ENCODE measurements at places on chromosomes 2 and 18.

GRCh38 chr2:74881626-74882298, 47.8 kb downstream of the HK2 start:
- DNase-seq: no peak

GRCh38 chr2:9975805-9976447, 24.4 kb downstream of the GRHL1 start:
- peak; percentile 95 for DNase-seq

DNA sequence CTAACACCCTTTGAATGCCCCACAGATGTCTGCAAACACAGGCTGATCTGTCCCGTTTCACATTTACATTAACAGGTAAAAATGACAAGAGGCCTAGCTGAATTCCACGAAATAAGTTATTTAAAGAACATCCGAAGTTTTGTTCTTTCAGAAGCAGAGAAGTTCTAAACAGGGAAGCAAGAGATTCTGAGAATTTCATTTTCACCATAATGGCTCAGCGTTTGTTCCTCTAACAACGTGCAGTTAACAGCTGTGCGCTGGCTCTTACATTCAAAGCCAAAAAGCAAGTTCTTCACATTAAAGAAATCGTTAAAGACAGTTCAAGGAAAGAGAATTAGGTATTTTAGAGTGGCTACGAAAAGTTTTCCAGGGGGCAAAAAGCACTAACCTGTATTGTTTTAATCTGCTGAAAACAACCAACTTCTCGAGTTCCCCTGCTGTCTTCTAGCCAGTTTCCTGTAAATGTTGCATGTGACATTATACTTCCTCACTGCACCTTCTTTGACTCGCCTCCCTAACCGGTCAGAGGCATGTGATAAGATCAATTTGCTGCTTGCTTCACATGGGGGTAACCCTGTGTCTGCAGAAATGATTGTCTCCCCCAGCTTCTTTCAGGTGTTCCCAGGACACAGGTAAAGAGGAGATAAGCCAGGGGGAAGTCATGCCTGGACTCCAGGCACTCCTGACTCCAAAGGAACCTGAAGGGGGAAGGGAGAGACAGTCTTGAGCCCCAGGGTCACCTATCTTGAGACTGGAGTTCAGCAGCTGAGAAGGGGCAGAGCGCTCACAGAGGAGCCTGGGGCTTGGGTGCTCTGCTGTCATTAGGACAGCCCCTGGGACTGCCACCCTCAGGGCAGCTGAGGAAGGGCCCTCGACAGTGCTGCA, 36.8 kb upstream of the WIPF1 start:
- DNase-seq: no peak

DNA sequence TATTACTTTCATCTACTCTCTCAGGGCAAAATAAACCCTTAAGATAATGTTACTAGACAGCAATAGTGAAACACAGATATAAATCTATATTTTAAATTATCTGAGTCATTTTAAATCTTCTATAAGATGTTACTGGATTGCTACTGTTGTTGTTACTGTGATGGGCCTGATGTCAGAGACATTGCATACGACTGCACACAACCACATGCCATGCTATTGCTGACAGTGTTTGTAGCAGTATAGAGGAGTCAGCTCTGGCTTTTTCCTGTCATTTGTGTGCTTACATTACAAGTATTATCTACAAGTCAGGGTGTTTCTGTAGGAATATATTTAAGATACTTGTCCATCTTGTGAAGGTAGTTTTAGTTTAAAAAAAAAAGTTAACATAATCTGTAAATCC, 63.9 kb downstream of the CCDC148 start:
- DNase-seq: no peak

- no peak for DNase-seq
These were observed 13.0 kb downstream of the FER1L5 start for GRCh38 chr2:96655526-96655925.

GRCh38 chr2:161992531-161992930, 81.5 kb downstream of the DPP4 start:
- DNase-seq: no peak

- peak; percentile 35 for DNase-seq
These were observed 259.7 kb downstream of the TCF4 start for GRCh38 chr18:55328301-55328700.

- DNase-seq: no peak
These were observed 7.6 kb upstream of the MGAT5 start for GRCh38 chr2:134246154-134246874.

DNA sequence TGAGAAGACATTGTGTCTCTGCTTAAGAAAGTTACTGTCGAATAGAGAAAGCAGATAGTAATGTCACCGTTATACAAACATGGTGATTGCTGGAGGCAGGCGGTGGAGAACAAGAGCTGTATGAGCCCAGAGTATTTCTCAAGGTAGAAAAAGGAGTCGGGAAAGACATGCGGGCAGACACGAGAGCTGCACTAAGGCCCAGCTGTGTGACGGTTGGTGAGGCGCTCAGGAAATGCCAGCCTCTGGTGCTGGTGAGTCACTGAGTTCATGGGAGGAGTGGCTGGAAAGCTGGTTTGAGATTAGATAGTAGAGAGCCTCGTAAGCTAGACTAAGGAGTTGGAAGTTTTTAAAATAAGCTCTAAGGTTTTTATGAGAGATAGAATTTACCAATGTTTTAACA, 390.9 kb upstream of the TRIB2 start:
- peak; percentile 33 for DNase-seq

DNA sequence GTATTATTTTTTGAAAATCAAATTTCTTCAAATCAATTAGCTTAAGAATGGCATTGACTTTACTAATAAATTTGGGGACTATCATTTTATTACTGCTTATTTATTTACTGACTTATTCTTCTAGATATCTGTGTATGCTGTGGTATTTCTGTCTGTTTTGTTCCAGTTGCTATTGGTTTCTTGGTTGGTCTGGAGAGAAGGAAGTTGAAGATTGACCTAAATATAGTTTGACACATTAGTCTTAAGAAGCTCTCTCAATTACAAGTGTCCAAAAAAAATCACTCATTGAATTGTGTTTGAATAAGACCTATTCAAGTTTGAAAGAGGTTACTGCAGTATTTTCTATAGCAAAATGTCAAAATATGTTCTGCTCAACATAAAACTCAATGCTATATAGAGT, 153.3 kb upstream of the KYNU start:
- no peak for DNase-seq

All from HFFc6 (cell line).